NCI-H1092 treated with DMSO at 0.1 percent for 48 hours (cell line): ENCODE measurements at places on chromosomes 1 and 21.

DNA sequence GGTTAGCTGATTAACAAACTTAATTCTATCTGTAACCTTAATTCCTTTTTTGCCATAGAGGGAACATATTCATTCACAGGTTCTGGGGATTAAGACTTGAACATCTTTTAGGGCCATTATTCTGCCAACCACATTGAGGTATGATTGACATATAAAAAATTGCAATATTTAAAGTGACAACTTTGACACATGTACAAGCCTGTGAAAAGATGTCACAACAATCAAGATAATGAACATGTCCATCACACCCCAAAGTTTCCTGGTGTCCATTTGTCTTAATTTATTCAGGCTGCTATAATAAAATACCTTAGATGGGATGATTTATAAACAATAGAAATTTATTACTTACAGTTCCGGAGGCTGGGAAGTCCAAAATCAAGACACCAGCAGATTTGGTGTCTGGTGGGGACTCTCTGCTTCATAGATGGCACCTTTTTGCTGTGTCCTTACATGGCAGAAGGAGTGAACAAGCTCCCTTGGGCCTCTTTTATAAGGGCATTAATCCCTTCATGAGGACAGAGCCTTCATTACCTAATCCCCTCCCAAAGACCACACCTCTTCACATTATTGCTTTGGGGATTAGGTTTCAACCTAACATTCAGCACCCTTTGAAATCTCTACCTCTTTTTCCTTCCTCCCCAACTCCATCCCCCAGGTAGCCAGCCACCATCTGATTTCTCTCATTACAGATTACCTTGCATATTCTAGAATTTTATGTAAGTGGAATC is 33.0 kb upstream of the TP53BP2 start:
- DNase-seq: no peak

DNA sequence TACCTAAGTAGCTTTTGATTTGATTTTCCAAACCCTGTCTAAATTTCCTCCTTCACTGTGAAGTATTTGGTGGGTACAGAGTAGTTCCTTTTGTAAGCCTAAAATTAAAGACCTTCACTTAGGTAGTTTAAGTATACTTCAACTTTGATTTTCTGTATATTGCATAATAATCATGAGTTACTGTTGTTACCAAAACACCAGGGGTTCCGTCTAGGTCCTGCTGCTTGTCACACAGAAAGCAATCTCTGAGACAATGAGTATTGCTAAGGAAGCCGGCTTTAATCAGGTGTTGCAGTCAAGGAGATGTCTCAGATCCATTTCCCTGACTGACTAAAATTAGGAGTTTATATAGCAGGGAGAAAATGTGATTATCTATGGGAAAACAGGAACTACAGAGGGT is 15.3 kb downstream of the RPS6KC1 start:
- no peak for DNase-seq

DNA sequence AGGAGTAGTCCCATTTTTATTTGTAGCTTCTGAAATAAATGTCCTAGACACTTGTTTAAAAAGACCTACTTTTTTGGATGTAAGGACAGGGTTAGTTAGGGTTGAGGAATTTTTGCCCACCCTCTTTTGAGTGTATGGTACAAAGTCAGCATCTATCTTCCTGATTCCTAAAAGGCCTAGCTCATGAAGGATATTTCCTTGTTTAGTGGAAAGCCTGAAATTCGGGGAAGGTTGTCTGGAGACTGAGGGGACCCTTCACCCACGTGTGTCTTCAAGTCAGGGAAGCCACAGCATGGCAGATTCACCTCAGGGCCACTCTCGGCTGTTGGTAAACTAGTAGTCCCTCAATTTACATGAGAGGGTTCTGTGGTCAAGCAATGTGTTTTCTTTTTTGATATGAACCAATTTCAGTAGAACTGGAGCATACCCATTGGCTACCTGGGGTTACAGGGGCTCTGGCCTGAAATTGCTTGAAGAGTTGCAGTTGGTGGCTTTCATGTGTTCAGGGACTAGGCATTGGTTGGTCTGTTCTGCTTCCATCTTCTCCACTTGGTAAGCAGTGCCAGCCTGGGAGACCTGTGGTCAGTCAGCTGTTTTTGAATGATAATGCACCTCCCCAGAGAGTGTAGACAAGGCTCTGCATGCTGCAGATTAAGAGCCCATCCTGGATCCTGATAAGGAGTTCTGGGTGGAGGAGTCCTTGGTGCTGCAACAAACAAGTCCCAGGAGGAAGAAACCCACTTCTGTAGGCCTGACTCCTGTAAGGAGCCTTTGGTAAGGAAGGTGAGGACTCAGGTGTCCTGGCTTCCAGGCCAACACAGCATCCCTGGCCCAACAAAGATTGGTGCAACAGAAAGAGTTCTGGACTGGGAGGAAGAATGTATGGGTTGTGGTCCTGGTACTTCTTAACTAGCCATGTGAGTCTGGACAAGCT is 6.3 kb downstream of the BTG2 start:
- no peak for DNase-seq

DNA sequence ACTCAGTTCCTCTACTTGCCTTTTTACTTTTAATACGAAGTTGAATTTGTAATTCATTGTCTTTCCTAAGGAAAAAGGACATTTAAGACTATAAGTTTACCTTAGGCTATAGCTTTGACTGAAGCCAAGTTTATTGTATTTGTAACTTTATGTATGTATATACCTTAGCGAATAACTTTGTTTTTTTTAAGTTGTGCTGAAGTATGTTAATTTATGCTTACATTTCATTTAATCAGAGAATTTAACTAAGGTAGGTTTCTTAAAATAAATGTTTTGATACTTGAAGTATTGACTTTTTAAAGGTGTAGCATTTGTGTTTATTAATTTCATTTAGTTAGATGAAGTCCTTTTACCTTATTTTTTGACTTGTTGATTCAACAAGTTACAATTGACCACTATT is 55.2 kb upstream of the TPTE start:
- no peak for DNase-seq

DNA sequence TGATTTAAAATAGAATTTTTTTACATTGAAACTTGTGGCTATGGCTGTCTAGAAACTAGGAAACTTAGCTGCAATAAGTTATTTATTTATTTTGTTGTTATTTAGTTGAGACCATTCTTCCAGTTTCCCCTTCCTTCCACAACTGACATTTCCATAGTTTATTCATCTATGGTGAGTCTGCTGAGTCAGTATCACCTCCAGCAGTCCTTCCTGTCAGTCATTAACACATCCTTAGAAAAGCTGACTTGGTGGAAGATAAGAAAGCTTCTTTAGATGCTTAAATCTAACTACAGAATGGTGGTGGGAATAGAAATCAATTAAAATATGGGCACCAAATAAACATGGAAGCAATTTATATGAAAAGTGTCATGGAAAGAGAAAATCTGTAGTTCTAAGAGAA is 714.0 kb downstream of the RWDD3 start:
- DNase-seq: no peak

- DNase-seq: no peak
Observed at GRCh38 chr1:26702680-26703038, 6.8 kb downstream of the ARID1A start.

DNA sequence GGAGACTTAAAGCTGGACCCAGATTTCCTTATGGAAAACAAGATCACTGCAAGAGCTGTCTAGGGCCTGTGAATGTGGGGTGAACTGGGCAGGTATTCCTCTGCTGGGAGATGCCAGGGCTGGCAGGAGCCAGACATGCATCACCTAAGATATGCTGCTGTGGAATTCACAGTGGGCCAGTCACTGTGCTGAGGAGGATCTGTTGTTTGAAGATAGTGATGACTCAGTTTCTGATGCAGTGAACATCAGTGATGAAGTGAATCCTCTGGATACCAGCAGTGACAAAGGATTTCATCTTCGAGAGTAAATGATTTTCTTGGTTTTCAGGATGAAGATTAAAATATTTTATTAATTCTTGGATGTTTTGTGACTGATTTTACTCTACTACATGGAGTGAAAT is 29.9 kb upstream of the CAMSAP2 start:
- DNase-seq: no peak

GRCh38 chr1:57901208-57901919 is 477.5 kb upstream of the DAB1 start:
- DNase-seq: no peak

DNA sequence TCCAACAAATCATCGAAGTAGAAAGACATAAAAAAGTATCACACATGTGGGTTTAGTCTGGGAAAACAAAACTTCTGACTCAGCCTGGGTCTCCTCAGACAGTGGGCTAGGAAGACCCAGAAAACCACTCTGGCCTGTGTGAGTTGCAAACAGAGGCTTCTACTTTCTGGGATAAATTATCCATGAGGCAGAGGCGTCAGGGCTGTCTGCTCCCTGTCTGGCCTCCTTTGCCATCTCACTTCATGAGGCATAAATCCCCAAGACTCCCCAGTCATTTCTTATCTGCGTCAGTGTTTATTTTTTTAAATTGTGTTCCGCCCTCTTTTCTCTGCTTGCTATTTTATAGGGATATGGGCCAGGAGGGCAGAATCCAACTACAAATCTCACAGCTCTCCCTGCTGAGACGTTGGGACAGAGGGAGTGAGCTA is 80.6 kb upstream of the TRABD2B start:
- no peak for DNase-seq

DNA sequence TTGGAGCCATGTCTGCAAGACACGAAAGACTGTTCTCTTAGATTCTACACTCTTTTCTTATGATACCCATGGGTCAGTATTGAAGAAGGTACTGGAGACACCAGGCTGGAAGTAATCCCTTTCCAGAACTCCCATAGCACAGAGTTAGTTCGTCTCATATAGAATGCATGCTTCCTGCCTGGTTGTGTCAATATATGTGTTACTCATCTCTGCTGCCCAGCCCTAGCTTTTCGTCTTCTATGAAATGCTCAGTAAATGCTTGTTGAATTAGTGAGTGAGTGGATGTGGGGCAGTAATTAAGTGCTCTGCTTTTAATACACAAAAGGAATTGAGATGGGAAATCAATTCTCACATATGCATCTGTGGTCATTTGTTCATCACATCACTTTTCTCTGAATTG is 32.1 kb downstream of the ADCY10 start:
- no peak for DNase-seq
